ENCODE measurements at places on chromosomes 7 and 10.

- DNase-seq, result peak; percentile 96
Observed at GRCh38 chr7:92528188-92528957, at the start of the genes PEX1 and RBM48. PEX1 (minus strand) TSS chr7:92528520; CDS start chr7:92528435, 85 bp downstream. RBM48 (plus strand) TSS chr7:92528795; CDS start chr7:92528814, 19 bp downstream.

- no peak for DNase-seq
Observed at GRCh38 chr10:60289800-60290199, 99.9 kb downstream of the ANK3 start.

DNA sequence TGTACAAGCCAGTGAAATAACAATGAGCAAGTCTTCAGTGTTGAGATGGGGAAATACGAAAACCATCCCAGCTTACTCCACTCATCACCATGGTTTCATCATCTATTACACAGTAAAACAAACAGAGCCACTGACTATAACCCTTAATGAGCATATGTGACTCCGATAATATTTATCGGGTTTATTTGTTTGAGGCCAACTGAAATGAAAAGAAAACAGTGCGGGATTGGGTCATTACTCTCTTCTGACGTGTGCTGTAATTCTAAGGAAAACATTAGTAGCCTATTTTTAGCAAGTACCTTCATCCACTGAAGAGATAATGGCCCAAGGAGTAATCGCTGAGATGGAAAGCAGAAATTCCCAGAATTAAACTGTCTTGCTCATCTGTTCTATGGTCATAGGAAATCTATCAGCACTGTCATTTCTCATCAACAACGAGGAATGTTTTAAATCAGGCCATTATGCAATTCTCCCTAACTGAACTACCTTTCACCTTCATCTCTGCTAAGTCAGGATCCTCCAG is 716.5 kb downstream of the INHBA start:
- DNase-seq, result peak; percentile 99

DNA sequence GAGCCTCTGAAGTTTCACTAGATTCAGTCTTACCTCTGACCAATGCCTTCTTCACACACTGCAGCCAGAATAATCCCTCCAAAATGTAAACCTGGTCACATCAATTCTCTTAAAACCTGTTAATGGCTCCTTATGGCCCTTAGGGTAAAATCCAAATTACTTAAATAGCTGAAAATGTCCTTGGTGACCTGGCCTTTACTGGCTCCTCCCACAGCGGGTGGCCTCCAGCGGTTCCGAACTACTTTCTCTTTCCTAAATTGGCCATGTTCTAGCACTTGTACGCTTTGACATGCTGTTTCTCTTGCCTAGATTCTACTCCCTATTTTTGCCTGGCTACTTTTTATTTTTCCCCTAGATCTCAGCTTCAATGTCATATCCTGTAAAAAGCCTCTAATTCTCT is 36.1 kb downstream of the AGK start:
- DNase-seq, result no peak

- DNase-seq, result no peak
Observed at GRCh38 chr10:86306628-86307278, 59.8 kb downstream of the GRID1 start.

- no peak for DNase-seq
Observed at GRCh38 chr7:132799081-132799413, 222.8 kb upstream of the PLXNA4 start.

Measured in SHP77 (cell line).